Dorsolateral prefrontal cortex (tissue), 122 donors: ENCODE measurements at places on chromosomes 4 and X.

GRCh38 chr4:24664956-24665355 lies 80.6 kb upstream of the DHX15 start:
- peak; percentile 52 for DNase-seq

- DNase-seq, result peak; percentile 54
Measured at GRCh38 chr4:2511645-2512131, 24.8 kb upstream of the FAM193A start.

- DNase-seq, result no peak
Measured at GRCh38 chr4:140081641-140082390, 72.2 kb downstream of the MAML3 start.

DNA sequence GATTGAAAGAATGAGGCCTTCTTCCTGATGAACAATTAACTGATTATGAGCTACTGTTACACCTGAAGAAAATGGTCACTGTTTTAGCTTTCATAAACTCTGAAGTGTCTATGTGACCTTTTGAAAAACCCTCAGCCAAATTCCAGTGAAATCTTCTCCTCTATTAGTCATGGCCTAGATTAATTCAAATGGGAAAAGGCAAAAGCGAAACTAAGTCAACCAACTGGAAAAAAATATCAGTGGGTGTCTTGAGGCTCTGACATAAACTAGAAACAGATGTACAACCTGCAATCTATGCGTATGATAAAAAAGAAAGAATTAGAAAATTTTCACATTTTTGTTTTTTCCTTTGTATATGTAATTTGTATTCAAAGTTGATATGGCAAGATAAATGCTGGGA lies 169.4 kb upstream of the BANK1 start:
- no peak for DNase-seq

GRCh38 chrX:135477576-135477975 lies 42.9 kb upstream of the INTS6L start:
- DNase-seq, result peak; percentile 62

GRCh38 chr4:185017964-185018772 lies at the start of gene HELT:
Gene HELT (plus strand): TSS chr4:185018490. CDS start chr4:185018929, 439 bp downstream.
- DNase-seq, result no peak

DNA sequence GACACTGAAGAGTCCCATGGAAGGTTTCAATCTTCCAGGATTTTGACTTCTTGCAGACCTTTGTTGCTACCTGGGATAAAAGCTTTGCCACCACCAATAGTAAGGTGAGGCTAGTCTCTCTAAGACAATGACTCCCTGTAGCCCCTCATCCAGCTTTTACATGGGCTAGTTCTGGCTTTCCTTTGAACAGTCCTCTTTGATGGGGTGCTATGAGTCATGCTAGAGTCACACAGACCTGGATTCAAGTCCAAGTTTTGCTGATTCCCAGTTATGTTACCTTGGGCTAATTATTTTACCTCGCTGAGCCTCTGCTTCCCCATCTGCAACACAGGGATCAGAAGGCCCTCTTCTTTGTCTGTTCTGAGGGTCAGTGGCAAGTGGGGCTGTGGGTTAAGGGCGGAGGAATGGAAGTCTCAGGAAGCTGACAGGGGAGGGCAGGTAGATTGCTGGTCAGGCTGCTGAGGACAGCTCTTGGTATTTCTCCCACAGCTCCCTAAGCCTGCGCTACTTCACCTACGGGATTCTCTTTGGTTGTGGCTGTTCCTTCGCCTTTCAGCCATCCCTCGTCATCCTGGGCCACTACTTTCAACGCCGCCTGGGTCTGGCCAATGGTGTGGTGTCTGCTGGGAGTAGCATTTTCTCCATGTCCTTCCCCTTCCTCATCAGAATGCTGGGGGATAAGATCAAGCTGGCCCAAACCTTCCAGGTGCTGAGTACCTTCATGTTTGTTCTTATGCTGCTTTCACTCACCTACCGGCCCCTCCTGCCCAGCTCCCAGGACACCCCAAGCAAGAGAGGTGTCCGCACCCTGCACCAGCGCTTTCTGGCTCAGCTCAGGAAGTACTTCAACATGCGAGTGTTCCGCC lies 90.3 kb downstream of the RLIM start:
- no peak for DNase-seq

DNA sequence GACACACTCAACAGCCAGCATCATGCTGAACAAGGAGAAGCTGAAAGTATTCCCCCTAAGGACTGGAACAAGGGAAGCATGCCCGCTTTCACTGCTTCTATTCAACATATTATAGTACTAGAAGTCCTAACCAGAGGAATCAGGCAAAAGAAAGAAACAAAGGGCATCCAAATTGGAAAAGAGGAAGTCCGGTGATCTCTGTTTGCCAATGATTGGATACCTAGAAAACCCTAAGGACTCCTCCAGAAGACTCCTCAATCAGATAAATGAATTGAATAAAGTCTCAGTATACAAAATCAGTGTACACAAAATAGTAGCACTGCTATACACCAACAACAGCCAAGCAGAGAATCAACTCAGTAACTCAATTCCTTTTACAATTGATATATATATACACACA lies 44.8 kb downstream of the ARFIP1 start:
- DNase-seq, result no peak

DNA sequence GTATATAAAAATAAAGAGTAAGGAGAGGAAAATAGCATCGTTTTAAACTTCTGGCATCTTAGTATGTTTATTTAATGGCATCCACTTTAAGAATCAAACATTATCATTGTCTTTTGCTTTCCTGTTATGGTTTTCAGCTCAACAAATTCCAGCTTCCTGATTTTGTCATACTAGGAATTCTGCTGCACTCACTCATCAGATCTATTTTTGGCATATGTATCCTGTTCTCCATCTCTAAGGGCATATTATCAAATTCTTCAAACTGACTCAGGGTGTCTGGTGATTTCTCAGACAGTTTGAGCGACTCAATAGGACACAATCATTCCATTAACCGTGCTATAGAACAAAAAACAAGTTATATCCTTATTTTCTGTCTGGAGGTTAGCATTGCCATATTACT lies 248.5 kb upstream of the DIAPH2 start:
- DNase-seq, result no peak

- no peak for DNase-seq
Measured at GRCh38 chr4:851701-852430, 25.9 kb upstream of the CPLX1 start.

GRCh38 chr4:56082829-56083228 lies 134.1 kb downstream of the CEP135 start:
- no peak for DNase-seq

DNA sequence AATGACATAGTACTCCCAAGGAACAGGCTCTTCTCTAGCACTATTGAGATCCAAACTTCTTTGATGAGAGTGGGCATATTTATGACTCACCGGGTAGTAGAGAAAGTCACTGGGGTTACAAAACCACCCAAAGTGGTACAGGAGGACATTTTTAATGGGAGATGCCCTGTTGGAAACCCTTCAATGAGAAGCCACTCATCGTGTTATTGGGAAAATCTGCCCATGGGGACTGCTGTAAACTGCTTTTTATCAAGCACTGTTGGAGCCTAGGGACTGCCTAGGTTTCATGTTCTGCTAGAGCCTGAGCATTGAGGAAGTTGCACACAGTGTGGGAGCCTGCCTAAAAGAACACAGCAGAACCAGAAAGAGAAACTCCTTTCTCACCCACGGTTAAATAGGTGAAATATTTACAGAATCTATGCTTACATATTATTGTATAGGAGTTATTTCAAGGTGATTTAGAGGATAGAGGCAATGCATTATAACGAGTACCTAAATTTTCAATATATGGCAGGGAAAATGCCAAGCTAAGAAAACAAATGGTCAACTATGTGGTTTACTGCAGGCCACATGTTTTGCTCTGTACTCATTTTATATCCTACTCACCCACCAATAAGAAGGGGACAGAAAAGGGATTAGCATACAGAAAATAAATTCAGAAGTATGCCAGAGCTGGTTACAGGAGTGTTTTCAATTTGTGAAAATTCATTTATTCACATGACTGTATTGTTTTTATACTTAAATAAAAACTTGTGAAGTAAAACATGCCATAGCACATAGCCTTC lies 559.1 kb downstream of the FSTL5 start:
- no peak for DNase-seq

- no peak for DNase-seq
Measured at GRCh38 chr4:83285055-83285407, 433 bp upstream of the COQ2 start.

DNA sequence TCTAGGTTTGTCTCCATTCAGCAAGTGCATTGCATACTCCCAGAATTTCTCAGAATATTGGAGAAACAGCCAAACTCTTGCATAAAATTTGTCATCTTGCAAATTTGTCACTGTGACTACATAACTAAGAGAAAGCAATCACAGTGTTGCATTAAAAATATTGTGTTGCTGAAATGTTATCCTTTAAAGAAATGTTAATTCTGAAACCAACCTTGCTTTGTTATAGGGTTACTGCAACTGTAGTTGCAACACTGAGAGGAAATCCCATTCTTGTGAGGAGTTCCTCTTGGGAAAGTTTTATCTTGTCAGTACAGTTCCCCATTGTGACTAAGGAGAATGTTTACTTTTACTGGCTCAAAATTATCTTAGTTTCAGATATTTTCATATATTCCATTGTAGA lies 20.9 kb downstream of the CYBB start:
- DNase-seq, result no peak

DNA sequence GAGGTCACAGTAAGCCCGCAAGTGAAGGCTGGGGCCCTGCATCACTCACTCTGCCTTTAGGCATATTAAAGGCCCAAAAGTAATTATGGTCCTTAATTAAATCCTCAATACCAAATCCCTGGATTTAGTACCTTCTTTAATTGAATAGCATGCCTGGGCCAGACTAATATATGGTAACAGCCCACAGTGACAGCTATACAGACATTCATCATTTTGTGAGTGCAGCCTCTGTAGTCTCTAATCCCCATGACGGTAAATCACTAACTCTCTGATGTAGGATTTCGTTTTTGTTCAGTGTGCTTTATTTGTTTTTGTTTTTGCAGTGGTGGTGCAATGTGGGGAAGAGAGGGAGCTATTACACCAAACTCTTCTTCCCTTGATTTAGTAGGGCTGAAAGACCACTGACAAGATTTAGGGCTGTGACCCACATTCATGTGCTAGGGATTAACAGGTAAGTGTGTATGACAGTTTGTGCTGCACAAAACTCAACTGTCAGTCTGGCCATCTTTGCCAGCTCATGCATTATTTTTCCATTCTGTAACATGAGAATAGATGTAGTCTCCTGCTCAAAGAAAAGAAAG lies 60.6 kb upstream of the SLC39A8 start:
- no peak for DNase-seq

DNA sequence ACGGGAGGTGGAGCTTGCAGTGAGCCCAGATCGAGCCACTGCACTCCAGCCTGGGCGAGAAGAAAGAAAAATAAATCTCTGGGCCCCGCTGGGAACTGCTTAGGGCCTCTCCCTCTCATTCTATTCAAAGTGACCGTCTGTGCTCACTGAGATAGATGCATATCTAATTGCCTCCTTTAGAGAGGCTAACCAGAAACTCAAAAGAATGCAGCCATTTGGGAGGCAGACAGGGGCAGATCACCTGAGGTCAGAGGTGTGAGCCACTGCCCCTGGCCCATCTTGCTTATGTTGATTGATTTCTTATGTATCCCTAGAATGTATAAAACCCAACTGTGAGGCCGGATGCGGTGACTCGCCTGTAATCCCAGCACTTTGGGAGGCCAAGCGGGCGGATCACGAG lies 6.2 kb upstream of the CSF2RA start:
- DNase-seq, result no peak

- no peak for DNase-seq
Measured at GRCh38 chr4:96729641-96730040, 889.7 kb downstream of the PDHA2 start.

DNA sequence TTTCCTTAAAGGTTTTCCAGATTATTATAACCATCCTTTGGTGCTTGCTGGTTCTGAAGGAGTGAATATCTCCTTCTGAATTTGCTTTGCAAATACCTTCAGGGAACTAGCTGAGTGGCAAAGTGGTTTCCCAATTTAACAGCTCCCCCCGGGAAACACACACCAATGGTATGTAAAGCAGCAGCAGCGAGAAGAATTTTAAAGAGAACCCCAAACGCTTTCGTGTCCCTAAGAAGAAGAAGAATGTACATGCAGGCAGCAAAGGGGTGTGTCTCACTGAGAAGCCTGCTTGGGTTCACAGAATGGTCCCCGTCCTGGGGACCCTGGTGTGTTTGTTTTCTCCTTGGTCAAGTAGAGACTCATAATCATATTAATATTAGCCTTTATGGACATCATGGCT lies 4.2 kb upstream of the AKAP17A start:
- no peak for DNase-seq

- DNase-seq, result no peak
Measured at GRCh38 chr4:85243857-85244256, 231.1 kb upstream of the ARHGAP24 start.

GRCh38 chr4:181755846-181756245 lies 487.4 kb upstream of the TENM3 start:
- no peak for DNase-seq

DNA sequence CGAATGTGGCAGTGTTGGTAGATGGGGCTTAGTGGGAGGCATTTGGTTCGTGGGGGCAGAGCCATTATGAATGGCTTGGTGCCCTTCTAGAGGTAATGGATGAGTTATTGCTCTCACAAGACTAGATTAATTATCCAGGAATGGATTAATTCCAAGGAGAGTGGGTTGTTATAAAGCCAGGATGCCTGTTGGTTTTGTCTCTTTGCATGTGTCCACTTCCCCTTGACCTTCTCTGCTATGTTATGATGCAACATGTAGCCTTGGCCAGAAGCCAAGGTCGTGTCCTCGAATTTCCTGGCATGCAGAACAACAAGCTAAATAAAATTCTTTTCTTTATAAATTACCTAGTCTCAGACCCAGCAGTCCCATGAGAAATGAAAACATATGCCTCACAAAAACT lies 111.2 kb upstream of the PLS3 start:
- no peak for DNase-seq

DNA sequence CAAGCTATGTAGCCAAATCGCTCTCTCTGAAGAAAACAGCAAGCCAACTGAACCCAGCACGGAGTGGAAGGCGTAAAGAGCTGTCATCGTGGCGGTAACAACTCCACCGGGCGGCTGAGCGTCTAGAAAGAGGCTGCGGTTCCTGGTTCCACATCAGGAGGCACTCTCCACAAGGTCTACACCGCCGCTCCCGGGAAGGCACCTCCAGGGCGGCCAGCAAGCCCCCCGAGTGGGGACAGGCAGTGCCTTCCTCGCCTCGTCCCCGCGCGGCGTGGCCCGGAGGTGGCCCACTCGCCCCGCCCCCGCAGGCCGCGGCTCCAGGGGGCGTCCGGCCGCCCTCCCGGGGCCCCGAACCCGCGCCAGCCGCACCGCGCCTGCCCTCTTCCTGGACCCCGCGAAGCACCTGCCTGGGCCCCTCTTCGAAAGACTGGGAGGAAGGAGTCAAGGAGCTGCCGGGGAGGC lies 755 bp downstream of the KLHL8 start:
- peak; percentile 34 for DNase-seq

- DNase-seq, result no peak
Measured at GRCh38 chrX:46180258-46180687, 364.9 kb downstream of the ZNF674 start.

DNA sequence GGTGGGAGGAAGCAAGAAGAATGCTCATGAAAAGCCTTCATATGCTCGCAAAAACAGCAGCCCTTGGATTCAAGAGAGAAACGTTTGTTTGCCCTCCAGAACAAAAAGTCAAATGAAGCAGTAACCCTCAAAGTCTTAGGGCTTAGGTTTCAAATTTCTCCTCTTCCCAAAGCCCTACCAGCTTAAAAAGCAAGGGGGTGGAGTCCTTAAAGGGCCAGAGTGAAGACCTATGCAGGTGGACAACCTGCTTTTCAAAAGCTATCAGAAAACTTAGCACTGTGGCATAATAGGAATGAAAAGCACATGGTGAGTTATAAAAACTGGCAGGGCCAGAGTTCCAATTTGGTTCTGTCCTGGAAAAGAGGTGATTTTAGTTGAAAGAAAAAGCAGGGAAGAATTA lies 253.3 kb downstream of the NAP1L3 start:
- DNase-seq, result no peak

GRCh38 chr4:145830699-145831098 lies 107.9 kb downstream of the ZNF827 start:
- no peak for DNase-seq
